ENCODE measurements at places on chromosomes 1 and 21.
A peak's percentile ranks its signal among the peaks of the same experiment; 100 is the strongest.

GRCh38 chr1:205124726-205125125, 2.9 kb upstream of the RBBP5 start:
- no peak for DNase-seq

DNA sequence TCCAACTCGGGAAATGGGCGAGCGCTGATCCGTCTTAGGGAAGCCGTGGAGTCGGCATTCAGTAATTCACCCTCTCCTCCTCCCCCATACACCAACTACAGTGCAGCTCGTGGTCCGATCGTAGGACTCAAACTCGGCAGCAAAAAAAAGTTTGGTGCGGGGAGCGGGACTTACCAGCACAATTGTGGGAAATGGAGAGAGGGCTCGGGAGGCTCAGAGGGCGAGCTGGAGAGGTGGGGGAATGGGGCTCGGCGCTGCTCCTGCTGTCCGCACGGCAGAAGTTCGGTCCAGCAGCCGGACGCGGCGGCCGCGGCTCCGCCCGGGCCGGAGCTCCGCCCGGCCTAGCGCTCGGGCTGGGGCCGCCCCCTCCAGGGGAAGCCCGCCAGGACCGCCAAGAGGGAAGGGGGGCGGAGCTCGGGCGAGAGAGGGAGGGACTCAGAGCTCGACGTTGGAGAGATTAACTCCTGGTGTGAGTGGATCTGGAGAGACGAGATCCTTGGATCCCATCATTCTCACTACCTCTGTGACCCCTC, 676 bp upstream of the PIAS3 start:
- peak; percentile 64 for DNase-seq

- no peak for DNase-seq
Observed at GRCh38 chr1:236869911-236870310, 74.8 kb downstream of the MTR start.

DNA sequence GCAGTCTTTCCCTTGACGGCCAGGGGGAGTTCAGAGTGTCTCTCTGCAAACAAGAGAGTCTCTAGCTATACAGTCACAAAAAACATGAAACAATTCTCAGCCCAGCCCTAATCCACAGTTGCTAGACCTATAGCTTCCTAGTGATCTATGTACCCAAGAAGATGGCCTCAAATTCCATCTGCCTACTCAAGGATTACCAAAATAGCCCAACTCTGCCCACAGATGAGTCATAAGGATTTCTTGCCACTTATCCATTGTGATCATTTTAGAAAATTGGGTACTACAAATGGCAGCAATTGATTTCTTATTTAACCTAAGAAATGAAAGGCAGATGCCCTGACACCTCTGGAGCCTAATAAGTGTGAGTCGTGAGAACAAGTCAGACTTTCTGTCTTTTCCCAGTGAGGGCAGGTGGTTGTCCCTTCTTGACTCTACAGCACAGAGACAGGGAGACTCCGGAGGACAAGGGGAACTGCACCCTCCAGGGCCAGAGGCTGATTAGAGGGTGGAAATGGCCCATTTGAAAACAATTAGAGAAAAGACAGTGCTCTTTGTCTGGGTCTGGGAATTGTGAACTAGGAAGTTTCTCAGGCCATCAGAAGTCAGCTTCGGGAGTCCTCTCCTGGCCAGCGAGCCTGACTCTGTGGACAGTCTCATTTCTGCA, 65.4 kb downstream of the ABCA4 start:
- no peak for DNase-seq

DNA sequence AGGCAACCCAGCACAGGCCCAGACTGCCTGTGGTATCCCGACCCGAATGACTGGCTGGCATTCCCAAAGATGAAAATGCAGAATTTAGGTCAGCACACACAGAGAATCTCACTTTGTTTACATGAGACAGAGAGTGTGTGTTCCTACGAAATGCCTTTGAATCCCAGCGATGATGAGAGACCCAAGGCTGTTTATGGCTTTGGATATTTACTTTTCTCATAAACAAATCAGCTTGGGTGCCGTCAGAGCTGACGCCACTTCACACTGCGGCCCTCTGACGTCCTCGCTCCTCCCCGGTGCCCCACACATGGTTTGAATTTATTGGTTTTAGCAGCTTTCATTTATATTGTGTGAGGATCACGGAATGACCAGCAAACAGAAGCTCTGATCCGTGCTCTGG, 18.7 kb downstream of the TRABD2B start:
- DNase-seq: no peak
